ENCODE measurements at places on chromosomes 5 and 9.
A peak's percentile ranks its signal among the peaks of the same experiment; 100 is the strongest.

- no peak for DNase-seq
These were observed 30.8 kb upstream of the UNC5A start for GRCh38 chr5:176779537-176779936.

GRCh38 chr5:93586736-93587596 lies 3.9 kb downstream of the NR2F1 start:
- DNase-seq, result no peak

DNA sequence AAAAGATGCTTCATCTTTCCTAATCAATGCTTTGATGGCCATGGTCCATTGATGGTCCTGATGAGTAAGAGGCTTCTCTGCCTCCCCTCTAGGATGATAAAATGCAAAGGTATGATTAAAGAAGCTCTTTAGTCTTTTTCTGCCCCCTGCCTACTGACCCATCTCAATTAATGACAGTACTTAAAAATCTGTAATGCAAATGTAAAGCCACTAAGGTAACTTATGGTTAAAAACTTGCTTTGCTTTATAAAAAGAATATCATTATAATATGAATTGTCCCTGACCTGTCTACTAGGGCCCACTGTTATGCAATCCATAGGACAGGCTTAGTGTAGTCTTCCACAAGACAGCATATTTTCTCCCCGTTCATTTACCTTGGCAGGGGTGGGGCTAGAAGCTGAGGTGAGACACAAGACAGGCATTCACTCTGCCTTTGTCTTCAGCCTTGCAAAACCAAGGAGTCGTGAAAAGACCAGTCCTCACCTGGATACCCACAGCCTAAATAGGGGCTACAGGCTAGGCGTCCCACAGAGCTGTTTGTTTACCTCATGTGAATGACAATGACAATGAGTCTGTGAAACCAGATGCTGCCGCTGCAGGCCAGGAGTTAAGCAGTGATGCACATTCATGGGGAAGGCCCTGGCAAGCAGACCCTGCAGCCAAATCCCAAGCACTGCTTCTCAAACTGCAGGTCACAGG lies 60.4 kb downstream of the BNC2 start:
- no peak for DNase-seq

DNA sequence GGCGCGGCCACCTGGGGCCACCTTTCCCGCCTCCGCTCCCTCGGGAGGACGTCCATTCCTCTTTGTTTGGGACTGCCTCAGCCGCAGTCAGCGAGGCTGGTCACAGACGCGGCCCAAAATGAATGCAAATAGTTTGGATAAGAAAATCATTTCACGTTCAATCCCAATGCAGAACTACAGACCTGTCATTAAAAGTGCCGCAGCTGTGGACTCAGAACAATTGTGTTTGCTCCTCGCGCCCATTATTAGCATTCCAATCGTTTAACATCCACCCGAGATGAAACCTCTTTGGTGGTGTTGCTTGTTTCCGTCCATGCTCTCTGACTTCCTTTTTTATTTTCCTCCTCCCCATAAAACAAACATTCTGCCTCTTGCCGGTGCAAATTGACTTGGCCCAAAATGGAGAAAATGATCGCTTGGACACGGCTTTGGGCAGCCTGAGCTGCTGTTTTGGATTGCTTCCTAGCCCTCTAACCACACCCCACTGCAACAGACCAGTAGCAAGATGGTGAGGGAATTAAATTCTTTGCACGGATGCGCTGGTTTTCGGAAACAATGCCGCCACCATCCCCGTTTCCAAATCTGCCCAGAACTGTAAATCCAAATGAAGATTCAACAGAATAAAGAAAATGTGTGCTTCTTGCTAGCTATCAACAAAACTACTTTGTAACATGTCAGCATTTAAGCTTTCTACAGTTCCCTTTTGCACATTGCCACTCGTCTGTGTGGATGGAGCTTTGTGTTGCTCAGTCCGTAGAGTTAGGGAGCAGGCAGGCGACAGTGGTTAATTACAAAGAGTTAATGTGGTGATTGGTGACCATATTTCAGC lies 784 bp downstream of the NLN start:
- DNase-seq, result peak; percentile 11

DNA sequence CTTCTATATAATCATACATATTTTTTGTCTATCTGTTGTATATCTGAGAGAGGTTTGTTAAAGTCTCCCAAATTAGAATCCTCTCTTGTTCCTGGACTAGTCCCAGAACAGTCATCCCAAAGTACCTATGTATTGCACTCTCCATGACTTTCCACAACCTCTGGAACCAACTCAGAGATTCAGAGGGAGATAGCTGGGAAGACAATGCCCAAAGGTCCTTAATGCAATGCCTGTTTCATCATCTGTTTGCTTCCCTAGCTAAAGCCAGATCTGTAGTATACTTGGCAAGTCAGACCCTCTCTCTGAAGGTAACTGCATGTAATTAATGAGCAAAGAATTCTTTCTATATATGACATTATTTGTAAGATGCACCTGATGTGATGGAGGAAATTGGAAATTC lies 89.4 kb downstream of the ZNF474 start:
- no peak for DNase-seq

DNA sequence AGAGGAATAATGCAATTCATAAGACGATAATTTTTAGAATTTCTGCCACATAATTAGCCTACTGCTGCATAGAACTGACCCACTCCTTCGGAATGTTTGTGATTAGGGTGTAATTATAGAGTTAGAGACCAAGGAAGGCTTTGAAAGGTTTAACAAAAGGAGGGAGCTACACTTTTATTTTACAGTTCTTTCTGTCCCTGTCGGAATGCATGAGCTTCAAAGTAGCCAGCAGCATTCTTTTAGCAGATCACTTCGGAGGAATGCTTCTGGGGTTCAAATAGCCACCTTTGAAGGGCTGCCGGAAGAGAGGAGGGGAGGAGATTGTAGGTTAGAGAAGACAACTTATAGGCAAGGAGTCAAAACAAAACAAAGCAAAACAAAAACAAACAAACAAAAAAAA lies 168.1 kb downstream of the GRIA1 start:
- no peak for DNase-seq

DNA sequence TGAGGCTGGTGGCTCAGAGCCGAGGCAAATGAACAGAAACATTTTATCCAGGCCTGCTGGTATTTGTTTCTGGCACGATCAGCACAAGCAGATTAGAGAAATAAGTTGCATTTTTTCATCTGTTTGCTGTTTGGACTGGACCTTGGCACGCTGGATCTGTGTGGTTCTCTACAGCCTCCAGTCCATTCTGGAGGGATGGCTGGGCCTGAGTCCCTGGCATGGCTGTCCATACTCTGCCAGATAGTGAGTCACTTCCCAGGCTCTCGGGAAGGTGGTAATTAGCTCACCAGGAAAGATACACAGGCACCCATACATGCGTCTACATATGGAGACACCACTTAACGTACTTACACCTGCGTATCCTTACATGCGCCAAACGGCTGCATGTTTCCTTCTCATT lies 78.6 kb downstream of the SPRY4 start:
- no peak for DNase-seq

GRCh38 chr9:82183181-82183860 lies 194.7 kb downstream of the SPATA31D1 start:
- DNase-seq, result no peak

DNA sequence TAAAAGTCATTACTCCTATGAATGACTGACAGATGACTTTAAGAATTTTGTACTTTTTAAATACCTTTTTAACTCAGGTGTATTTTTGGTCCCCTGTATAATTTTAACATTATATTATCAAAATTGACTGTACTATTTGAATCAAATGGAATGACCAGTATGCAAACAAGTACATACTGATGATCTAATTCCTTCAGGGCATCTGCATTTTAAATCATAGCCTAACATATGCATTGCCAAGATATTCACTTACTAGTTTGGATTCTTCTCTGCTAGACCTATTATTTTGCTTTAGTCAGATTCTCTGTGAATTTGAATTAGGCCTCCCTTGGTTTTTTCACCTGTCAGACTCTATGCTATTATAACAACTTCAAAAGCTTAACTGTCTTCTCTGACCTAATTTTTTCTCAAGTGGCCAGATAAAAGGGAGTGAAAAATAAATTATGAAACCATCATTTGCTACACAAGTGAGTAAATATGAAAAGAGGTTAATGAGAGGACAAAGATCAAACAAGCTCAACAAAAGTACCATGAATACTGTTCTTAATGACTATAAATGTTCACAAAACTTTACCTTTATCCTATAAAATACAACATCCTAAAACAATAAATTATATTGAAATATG lies 1505.2 kb upstream of the CDH9 start:
- DNase-seq, result no peak

DNA sequence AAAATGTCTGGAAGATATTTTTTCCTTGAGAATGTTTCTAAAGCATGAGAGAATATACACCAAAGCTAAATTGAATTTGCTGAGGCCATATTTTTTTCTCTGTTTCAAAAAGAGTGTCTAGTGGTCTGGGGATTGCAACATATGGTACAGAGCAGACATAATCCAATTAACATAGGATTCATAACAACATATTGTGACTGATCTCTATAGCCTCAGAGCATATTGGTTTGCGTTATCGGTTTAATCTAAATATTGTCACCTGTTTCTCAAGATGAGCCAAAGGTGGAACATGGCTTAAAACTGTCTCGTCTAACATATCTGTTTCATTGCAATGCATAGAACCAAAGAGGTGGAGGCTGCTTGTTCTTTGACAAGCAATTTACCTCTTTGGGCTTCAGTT lies 3.9 kb downstream of the PPP3R2 start:
- DNase-seq, result no peak

DNA sequence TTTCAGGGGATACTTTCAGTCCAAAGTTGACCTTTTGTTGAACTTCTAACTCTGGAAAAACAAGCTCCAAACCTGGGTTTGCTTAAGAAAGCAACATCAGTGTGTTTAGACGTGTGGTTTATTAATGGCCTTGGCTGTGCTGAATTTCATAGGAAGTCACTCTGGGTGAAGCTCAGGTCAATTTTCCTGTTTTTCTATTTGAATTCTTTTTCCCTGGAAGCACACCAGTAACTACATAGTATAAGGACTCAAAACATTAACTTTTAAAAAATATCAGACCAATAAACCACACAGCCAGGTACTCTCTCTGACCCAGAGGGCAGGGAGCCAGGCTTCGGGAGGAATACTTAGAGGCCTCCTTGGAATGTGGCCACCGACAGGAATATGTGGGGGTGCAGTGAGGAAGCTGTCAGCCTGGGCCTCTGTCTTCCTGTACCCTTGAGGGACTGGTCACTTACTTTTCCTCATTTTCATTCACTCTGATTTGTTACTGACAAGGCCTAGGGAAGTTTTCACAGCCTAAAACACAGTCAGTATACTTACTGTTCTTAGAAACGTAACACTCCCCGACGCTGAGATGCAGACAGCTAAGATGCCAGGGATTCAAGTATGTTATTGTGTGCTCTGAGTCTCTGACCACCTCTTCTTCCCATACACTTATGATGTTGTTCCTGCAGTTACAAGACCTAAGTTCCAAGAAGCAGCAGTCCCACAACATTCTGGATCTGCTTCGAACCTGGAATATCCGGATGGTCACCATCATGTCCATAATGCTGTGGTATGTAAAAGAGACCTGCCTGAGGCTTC lies 18.9 kb downstream of the SLC22A5 start:
- DNase-seq, result no peak

GRCh38 chr9:123660691-123661466 lies 269.0 kb downstream of the DENND1A start:
- DNase-seq, result no peak

DNA sequence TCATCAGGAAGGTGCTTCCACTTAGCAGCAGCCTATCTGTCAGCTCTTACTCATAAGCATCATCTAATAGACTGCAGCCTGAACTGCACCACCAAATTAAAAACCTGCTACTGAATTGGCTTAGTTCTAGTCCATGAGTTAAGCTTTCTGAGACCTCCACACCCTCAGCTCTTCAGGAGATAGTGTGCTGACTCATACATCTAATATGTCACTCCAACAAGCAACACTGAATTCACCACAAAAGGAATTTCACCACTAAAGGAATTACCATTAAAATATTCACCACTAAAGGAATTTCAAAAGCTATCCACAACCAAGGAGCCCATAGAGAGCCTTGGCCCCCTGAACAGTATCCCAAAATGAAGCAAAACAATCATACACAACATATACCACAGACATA lies 418.5 kb upstream of the RORB start:
- no peak for DNase-seq

DNA sequence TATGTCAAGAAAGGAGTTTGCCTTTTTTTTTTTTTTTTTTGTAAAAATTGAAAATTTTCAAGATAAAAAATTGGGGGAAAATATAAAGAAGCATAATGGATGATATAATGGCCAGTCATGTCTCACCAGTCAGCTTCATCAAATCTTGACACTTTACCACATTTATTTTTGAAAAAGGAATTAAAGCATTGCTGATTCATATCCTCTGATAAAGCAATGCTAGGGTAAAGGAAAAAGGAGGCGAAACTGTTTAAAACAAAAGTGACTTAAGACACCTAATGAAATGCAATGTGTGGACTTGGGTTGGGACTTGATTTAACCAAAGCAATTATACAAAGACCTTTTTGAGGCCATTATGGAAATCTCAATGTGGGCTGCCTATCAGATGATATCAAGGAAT lies 208.5 kb downstream of the ARHGAP26 start:
- DNase-seq, result no peak

DNA sequence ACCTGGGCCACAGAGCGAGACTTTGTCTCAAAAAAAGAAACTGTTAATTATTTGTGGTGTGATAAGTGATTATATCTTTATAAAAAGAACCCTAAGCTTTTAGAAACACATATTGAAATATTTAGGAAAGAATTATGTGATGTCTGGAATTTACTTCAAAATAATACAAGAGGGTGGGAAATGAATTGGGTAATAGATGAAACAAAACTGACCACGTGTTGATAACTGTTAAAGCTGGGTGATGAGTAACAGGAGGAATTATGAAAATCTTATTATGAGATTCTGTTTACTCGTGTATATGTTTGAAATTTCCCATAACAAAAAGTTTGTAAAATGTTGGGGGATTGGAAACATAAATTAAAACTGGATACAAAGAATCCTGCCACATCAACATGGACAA lies 33.0 kb upstream of the PPP2CA start:
- DNase-seq, result no peak

DNA sequence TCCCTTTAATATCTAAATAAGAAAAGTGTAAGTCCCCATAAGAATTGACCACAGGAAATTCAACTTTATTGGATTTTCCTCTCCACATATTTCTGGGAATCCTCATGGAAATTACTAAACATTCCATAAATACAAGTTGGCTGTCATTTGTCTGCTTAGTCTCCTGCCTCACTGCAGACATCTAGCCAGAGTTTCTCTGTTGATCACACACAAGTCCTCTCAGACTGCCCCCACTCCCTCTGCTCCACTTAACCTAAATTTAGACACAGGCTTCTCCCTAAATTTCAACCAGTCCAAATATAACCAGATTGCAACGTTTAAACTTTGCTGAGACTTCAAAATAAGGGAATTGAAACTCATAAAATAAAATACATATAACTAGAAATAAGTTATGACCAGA lies 982.1 kb downstream of the DTWD2 start:
- no peak for DNase-seq

DNA sequence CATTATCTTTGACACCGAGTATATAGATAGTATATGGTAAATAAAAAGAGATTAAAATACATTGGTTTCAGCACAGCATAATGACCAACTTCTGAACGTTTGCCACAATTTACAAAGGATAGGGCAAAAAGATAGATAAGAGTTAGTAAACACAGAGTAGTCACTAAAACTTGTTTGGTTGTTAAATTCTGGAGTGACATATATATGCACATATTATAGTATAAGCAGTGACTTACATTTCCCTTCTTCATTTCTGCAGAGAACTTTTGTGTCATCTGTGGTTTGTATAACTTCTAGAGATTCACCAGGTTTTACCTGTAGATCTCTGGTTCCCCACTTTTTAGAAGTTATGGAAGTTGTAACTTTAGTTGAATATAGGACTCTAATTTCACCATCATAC lies 44.4 kb upstream of the RICTOR start:
- no peak for DNase-seq

Measured in CD4-positive, alpha-beta memory T cell (primary cell).